ENCODE measurements at places on chromosomes 12 and 14. TPM values are rescaled to one million over a fixed set of nuclear protein-coding genes. Genes with fewer than 3 reads are reported as not detected.

The C12orf54 gene
- total RNA-seq, result not detected

The TAS2R13 gene
- 0.17 TPM for total RNA-seq

The ZNF10 gene
- total RNA-seq, result 2.1 TPM

The PAWR gene
- 33.5 TPM for total RNA-seq

The OR6C2 gene
- total RNA-seq, result not detected

The NXPH4 gene
- total RNA-seq, result 1.5 TPM

The LIN7A gene
- total RNA-seq, result 18.3 TPM

The DIO3 gene
- total RNA-seq, result not detected

The KLHDC1 gene
- 0.30 TPM for total RNA-seq

The PIWIL1 gene
- not detected for total RNA-seq
